ENCODE measurements at places on chromosomes 7 and 10. TPM values are rescaled to one million over a fixed set of nuclear protein-coding genes. Genes with fewer than 3 reads are reported as not detected.

The OR2A42 gene
- 3.7 TPM for total RNA-seq

The EVX1 gene
- not detected for total RNA-seq

GRCh38 chr7:102415685-102416225 is 17.6 kb upstream of the ORAI2 start:
- peak; percentile 57 for DNase-seq

The SPDYE2 gene
- 0.45 TPM for total RNA-seq

The SLC18A2 gene
- not detected for total RNA-seq

DNA sequence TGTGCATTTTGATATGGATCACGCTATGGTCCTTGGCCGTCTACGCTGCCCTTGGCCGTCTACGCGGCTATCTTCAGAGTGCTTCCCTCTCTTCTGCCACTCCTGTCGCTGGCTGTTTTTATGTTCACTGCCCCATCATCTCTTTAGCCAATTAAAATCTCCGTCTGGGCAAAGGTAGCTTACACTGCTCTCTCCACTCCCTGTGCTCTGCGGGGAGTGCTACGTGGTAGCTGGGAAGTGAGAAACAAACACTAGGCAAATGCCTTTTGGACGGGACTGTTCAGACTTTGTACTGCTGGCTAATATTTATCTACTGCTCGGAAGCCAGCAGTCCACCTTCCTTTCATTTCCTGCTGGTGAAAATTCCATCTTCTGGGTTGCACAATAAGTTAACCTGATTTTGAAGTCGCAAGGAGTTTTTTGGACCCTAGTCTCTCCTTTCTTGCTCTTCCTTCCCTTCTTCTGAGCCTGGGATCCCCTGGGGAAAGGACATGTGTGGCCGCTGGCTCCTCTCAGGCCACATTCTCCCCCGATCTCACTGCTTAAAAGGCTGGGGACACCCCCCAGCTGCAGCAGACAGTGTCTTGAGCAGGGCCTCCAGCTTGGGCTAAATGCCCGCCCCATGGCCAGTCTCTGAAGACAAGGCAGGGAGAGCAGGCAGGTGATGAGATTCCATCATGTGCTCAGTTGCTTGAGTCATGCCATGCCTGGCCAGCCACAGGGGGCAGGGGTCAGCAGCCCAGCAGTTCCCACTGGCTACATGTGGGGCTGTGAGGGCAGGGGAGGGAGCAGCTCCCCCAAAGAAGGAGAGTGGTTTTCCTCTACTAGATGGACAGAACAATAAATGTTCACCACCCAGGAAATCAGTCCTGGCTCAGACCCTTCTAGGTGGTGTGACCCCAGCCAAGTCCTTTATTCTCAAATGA is 25.5 kb upstream of the RBM33 start:
- DNase-seq, result no peak

GRCh38 chr7:33632840-33633525 is 272.4 kb upstream of the BMPER start:
- DNase-seq, result no peak

GRCh38 chr7:65731562-65732035 is 141.3 kb upstream of the VKORC1L1 start:
- DNase-seq, result peak; percentile 31

DNA sequence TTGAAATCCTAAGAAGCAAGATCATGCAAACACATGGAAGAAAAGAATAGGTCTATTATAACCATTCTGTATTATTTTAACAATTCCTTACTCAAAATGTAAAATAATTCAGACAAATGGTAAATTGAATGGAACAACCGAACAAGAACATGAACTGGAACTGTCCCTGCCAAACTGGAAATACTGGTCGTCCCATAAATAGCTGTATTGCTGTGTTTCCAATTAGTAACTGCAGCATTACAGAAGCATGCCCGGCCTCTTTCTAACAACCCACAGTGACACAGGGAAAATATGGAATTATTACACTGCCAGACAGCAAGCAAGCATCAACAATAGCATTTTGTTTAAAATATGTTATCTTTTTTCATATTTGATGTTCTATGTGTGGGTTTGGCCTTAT is 1138.5 kb upstream of the PHF14 start:
- DNase-seq, result no peak

The CDNF gene
- 2.6 TPM for total RNA-seq

DNA sequence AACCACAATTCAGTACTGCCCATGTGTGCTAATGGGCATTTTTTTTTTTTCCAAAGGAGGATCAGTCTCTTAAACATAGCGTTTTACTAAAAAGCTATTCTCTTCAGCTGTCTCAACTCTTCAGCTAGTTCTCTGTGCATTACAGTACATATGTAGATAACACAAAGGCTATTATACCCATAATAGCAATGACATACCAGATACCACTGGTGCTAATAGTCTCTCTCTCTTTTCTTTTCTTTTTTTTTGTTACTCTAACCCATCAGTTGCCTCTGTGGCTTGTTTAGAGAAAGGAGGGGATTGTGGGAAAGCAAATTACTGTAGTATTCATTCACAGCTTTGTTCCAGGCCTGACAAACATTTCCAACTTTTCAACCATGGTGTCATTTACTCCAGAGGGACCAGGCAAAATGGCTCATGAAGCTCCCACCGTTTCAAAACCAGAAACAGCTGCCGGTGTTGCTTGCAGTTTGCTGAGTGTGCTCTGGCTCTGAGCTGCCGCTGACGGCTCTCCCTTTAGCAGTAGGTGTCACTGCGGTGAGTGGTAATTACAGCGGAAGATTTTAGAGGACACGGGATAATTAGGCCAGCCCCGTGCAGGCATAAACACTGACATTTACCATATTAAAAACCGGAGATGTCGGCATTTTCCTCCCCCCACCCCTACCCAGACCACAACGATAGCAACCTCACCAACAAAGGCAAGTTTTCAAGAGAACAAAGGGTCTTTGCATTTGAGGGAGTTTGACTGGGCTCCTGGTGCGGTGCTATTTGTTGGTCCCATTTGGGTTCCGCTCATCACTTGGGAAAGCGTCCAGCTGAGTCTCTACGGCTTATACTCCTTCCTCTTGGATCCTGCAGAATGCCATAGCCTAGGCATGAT is 1005.5 kb downstream of the KCNMA1 start:
- DNase-seq, result peak; percentile 3

DNA sequence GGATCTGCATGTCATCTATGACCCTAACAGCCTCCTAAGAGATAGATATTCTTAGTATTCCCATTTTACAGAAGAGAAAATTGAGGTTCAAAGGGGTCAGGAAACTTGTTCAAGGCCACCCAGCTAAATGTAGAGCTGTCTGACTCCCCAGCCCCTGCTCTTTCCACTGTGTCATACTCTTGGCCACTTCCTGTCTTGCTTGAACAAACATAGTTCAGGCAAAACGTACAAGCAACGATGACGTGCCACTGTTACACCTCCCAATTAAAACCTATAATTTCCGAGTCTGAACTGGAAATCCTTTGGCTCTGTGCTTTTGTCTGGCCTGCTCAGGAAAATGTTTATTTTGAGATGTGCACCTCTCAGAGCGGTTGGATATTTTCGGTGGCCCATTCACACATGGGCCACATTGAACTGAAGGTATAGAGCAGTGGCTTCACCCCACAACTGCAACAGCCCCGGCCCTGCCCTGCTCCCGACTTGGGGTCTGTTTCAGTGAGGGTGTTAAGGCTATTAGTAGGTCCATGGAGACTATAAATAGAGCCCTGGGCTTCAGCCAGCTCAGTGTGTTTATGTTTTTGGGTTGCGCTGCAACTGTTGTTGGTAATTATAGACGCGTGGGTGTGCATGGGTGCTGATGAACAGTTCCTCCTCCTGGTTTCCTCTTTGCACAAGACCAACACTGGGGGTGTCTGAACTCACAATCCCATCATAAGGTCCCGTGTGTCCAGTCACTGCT is 172.3 kb upstream of the ADO start:
- DNase-seq, result peak; percentile 12

GRCh38 chr7:73892003-73892999 is 31.3 kb downstream of the TMEM270 start:
- peak; percentile 72 for DNase-seq

DNA sequence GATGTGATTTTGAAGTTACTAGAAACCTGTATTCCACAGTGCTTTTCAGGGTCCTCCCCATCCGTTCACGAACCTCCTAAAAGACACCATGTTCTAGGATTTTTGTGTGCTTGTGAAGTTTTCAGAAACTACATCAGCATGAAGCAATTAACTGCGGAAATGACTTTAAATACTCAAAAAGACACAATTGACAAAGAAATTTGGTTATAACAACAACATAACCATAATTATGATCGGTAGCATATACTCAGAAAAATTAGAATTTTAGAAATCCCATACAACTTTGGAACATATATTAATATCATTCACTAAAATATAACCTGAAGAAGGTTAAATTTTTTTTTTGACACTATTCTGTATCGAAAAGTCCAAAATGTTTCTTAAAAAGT is 43.8 kb upstream of the FAM20C start:
- no peak for DNase-seq

- DNase-seq, result no peak
Observed at GRCh38 chr7:36741866-36742265, 17.6 kb upstream of the AOAH start.
